SHP77 treated with DMSO at 0.1 percent for 48 hours (cell line): ENCODE measurements at places on chromosomes 2 and 18.
A peak's percentile ranks its signal among the peaks of the same experiment; 100 is the strongest.

- DNase-seq: no peak
Observed at GRCh38 chr18:60804415-60804814, 431.8 kb upstream of the MC4R start.

GRCh38 chr2:10327896-10328669, 25.4 kb downstream of the HPCAL1 start:
- DNase-seq: peak; percentile 73

GRCh38 chr2:64337314-64337713, 116.6 kb upstream of the LGALSL start:
- DNase-seq: no peak

- DNase-seq: no peak
Observed at GRCh38 chr18:40613721-40614120, 1341.3 kb upstream of the PIK3C3 start.

DNA sequence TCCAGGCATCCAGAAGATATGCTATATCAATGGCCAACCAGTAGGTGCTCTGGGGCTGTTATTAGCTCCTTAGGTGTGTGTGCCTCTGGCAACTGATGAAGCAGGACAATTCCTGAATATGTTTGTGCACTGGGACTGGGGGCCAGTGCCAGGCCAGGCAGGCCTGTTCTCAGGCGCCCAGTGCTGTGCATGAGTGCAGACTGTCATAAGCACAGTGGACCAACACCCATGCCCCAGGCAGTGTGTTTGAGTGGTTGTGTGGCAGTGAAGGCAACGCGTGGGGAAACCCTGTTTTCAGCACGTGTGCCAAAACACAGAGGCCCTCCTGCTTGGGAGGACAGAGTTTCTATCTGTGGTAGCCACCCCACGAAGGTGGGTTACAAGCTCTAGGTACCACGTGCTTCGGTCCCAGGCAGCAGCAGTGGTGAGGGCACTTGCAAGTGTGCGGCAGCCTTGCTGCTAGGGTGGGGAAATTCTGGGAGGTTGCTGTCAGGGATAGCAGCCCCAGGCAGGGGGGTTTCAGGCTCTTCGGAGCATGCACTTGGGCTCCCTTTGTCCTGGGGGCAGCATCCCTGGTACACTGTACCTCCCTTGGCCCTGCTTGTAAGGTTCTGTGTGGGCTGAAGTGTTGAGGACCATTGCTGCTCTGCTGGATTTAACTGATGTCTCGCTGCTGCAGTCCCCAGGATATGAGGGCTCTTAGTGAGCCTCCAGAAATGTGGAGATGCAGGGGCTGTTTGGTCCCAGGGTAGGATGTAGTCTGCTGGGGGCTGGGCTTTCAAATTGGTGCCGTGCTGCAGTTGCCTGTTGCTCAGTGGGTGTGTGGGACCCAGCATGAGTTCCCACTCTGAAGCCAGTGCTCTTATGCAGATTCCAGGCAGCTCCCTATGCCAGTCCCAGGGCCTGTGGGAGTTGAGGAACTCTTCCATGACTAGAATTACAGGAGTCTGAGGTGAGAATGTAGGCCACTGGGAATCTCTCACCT, 280.9 kb downstream of the RPRM start:
- DNase-seq: no peak

DNA sequence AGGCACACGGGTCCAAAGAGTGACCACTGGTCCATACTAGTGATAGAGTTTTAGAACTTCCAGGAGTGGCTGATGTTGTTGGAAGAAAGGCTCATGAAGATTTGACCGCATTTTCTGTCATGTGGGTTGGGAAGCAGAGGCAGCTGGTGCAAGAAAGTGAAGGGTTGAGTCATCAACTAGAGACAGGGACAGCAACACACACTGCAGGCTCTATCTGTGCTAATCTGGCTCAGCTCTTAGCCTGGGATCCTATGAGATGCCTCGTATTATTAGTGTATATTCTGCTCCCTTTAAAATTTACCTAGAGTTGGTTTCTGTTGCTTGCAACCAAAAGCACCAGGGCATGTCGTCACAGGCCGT, 2.5 kb upstream of the SH3RF3 start:
- DNase-seq: no peak

- no peak for DNase-seq
Observed at GRCh38 chr2:196335221-196335634, 163.8 kb upstream of the STK17B start.

DNA sequence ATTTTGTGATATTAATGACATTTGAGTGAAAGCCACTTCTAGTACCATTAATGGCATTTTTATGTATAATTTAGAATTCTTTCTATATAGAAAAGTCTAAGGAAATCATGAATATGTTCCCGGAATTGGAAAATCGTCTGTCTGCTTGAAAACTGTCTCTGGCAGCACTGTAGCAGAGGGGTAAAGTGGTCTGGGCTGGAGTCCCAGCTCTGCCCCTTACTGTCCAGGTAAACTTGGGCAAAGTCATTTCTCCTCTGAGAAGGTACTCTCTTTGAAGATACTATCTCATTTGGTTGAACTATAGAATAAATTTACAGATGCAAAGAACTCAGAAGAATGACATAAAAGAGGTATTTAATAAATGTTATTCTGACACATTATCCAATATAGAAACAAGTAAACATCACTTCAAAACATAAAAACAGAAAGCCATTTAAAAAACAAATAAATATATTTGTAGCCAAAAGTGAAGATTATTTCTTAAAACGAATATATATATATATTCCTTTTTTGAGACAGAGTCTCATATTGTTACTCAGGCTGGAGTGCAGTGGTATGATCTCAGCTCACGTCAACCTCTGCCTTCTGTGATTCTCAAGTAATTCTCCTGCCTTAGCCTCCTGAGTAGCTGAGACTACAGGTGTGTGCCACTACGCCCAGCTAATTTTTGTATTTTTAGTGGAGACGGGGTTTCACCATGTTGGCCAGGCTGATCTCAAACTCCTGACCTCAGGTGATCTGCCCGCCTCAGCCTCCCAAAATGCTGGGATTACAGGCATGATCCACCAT, 149.8 kb upstream of the ITGA4 start:
- no peak for DNase-seq
